ENCODE measurements at places on chromosomes 1 and 21.

DNA sequence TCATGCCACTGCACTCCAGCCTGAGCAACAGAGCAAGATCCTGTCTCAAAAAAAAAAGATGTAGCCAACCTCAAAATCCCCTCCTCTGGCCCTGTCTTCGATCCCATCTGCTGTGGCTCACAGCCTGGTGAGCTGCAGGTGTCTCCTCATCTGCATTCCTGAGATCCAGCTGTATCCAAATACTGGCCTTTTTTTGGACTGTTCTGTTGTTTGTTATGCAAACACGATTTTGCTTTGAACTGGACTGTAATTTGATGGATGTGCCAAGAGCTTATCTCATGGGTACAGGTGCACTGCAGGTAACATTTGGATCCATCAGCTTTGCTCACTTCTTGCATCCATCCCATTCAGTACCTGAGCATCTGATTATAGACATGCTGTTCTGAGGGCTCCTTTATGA lies 14.1 kb upstream of the FAM43B start:
- DNase-seq = no peak

DNA sequence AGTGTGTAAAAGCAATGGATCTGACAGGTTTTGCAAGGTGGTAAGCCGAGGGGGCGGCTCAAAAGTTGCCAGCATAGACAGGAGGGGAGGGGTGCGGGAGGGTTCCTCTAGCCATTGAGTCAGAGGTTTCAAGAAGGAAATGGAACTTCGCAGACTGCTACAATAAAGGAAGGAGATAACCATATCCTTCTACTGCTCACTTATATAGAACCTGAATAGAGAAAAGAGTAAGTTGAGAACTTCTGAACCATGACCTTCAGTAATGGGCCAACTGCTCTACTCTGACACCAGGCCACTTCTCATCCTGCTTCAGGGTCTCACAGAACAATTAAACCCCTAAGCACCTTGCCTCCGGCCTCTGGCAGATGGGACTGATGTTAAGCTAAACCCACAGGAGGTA lies 26.3 kb upstream of the BCAR3 start:
- DNase-seq = no peak

- no peak for DNase-seq
These were observed 59.2 kb upstream of the TNR start for GRCh38 chr1:175802407-175803123.

GRCh38 chr1:29368936-29369932 lies 132.9 kb downstream of the PTPRU start:
- DNase-seq = no peak

GRCh38 chr1:234642428-234642827 lies 32.5 kb upstream of the IRF2BP2 start:
- DNase-seq = no peak

DNA sequence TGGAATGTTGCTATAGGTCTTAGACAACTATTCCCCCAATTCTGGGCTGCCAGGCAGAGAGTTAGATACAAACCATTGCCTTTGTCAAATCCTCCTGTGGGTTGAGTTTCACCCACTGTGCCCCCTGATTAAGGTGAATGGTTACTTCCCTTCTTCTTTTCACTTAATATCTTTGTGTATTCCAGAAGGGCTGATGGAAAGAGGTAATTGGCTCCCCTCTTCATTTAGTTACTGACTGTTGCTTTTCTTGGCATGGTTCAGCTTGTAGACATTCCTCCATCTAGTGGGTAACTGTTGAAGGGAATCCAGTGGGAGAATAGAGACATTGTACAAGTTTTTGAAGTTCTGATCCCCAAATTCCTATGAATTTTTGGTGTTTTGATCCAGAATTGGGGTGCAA lies 43.8 kb upstream of the MACF1 start:
- DNase-seq = no peak

GRCh38 chr1:201375169-201375568 lies 2.3 kb downstream of the TNNT2 start:
- DNase-seq = no peak

- DNase-seq = no peak
These were observed 22.2 kb upstream of the TNNI1 start for GRCh38 chr1:201443747-201444146.

DNA sequence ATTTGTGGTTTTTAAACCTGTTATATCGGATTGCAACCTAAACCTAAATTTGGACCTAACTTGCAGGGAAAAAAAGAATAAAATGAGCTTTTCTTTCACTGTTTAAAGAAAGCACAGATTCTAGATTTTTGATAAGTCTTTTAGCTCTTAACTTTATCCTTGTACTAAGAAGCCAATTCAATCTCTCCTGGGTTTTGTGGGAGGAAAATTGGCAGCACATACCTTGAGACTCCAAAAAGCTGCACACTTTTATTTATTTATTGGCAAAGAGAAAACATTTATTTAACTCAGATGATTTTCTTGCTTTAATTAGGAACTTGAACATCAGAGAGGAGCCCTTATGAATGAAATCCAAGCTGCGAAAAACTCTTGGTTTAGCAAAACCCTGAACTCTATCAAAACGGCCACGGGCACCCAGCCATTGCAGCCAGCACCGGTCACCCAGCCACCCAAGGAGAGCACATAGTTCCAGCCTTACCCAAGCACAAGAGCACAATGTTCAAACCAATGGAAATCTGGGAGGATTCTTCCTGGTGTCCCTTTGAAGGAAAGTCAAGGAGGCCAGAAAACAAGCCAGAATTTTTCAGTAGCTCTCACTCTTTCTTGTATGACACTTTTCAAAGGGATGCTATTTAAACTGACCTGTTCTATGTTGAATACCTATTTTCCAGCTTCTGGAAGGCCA lies 10.1 kb upstream of the CACYBP start:
- no peak for DNase-seq

- no peak for DNase-seq
These were observed 10.6 kb downstream of the CBR1 start for GRCh38 chr21:36080386-36080785.

DNA sequence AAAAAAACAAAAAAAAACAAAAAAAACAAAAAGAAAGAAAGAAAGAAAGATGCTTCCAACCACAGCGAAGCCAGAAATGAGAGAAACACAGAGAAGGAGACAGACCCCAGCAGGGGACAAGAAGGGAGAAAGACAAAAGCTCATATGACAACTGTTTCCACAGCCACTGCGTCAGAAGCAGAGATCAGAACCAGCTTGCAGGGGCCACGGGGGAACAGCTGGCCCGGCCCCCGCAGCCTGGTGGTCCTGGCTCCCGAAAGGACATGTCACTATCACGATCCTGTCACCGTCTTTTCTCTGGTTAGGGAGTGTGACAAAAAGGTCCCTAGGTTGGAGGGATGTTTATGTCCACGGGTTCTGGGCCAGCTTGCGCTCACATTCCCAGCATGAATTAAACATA lies 60.7 kb downstream of the ACOT7 start:
- no peak for DNase-seq

- DNase-seq = no peak
These were observed 13.9 kb downstream of the PHTF1 start for GRCh38 chr1:113745425-113745824.

- DNase-seq = no peak
These were observed 1667.8 kb downstream of the MRPL39 start for GRCh38 chr21:23939369-23940065.

- no peak for DNase-seq
These were observed 10.4 kb downstream of the ZBTB8A start for GRCh38 chr1:32549616-32550015.

DNA sequence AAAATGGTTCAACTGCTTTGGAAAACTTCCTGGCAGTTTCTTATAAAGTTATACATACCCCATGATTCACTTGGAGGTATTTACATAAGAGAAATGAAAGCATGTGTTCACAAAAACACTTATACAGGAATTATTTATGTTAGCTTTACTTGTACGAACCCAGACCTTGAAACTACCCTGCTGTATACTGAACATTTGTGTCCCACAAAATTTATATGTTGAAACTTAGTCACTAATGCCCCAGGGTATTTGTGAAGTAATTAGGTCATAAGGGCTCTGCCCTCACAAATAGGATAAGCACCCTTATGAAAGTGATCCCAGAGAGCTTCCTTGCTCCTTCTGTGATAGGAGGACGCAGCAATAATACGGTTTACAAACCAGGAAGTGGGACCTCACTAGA lies 42.7 kb upstream of the B3GALT2 start:
- no peak for DNase-seq

GRCh38 chr21:43361127-43361492 lies 65.8 kb downstream of the SIK1 start:
- no peak for DNase-seq

DNA sequence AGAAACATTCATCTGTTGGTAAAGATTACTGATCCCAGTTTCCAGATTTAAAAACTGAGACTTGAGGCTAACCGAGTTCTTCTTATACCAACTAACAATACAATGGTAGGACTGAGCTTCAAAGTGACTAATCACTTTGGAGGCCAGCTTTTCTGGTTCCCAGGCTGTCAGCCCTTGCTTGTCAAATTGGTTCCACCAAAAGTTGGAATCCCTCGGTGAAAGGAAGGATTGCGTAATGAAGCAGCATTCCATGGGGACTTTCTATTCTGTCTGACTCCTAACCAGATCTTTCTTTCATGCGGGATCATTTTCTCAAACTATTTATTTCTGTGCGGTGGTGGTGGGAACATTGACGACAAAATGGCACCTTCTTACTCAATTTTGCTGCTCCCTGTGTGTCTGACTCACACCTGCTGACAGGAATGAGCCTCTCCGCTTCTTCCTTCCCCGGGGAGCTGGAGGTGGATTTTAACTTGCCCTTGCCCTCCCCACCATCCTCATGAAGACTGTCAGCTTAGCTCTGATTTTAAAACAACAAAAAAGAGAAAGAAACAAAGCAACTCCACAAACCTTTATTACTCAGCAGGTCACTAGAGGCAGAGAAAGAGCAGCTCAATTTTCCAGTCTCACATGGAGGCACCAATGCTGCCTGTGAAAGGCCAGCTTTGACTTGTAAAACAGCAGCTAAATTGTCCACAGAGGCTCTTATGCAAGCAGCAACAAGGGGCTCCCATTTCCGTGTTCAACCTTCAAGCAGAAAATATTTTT lies 32.9 kb upstream of the RASAL2 start:
- DNase-seq = no peak

Measured in chondrocyte (in vitro differentiated cells).